ENCODE measurements at places on chromosomes 3 and 15.

GRCh38 chr3:10846657-10846975 lies 30.6 kb downstream of the SLC6A11 start:
- DNase-seq, result no peak

DNA sequence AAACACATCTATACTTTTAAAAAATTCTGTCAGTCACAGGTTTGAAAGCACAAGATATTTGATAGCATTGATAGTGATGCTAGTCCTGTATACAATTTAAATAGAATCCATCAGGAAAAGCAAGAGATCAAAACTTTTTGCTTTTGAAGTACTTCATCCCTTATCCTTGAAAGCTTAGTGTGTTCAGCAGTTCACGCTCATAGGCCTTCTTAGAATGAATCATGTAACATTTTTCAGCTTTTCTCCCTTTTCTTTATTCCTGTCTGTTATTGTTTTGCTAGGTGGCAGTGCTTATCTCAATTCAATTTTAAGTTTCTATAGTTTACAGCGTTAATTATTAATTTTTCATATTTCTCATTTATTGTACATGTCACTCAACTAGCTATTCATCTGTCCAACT lies 69.1 kb downstream of the FGF7 start:
- DNase-seq, result no peak

GRCh38 chr3:112333002-112333380 lies at the start of gene CD200:
CD200 (plus strand) TSS chr3:112333156; CDS start chr3:112333213, 57 bp downstream.
- DNase-seq, result peak; percentile 87

DNA sequence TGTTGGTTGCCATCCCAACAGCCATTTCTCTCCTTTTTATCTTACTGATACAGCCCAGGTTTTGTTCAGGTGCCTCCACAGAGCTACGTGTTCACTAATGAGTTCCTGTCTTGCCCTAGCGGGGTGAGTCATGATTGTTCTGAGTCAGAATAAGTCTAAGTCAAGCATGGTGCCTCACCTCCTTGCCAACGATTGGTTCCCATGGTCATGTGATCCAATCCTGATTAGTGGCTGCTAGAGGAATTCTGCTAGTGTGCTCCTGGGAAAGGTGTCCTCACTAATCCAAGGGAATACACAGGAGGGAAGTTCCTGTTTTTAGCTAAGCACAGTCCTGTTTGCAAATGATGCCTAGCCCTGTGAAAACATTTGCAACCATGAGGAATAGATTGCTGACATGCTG lies 99.8 kb downstream of the NSUN3 start:
- no peak for DNase-seq

DNA sequence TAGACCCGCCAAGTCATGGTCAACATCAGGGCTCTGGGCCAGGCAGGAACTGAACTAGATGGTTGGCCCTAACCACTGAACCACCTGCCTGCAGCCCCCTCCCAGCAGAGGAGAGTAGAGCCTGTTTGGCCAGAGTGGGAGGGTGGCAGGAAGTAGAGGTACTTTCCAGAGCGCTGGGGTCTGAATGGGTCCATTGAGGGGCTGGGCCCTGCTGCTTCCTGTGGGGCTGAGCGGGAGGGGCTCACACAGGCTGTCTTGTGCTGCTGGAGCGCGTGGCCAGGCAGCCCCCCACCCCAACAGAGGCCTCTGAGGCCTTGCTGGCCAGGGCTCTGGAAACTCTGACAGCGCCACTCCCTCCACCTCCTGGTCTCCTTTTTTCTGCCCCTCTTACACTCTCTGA lies 17.4 kb downstream of the CSPG4 start:
- no peak for DNase-seq

DNA sequence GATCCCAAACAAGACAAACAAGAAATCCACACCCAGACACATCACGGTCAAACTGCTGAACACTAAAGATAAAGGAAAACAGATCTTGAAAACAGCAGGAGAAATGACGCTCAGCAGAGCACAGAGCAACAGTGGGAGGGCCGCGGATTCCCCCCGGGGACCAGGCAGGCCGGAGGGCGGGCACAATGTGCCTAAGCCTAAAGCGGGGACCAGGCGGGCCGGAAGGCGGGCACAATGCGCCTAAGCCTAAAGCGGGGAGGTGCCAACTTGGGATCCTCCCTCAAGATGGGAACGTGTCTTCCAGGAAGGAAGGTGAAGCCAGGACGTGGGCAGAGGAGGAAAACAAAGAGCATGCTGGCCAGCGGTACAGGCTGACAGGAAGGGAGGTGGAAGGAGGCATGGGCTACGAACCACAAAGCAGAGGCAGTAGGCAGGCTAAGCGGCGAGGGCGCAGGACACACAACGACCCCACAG lies 31.1 kb downstream of the CYFIP1 start:
- DNase-seq, result peak; percentile 72

- DNase-seq, result peak; percentile 28
Observed at GRCh38 chr3:12750223-12750622, 8.8 kb downstream of the TMEM40 start.

DNA sequence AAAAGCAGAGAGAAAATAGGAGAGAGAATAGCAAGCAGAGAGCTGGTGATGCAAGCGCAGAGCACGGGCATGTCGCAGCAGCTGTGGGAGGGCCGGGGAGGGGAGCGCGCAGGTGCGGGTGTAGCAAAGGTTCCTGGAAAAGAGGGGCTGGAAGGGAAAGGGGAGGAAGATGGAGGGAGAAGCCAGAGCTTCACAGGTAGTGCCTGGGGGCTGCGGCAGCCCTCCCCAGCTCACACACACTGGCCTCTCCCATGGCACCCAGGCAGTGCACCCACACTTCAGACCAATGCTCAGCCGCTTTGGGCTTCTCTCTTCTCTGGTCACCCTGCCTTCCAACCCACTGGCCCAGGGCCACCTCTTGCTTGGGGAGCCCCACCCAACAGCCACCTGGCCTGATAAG lies 72.1 kb downstream of the ADAMTS7 start:
- DNase-seq, result no peak

DNA sequence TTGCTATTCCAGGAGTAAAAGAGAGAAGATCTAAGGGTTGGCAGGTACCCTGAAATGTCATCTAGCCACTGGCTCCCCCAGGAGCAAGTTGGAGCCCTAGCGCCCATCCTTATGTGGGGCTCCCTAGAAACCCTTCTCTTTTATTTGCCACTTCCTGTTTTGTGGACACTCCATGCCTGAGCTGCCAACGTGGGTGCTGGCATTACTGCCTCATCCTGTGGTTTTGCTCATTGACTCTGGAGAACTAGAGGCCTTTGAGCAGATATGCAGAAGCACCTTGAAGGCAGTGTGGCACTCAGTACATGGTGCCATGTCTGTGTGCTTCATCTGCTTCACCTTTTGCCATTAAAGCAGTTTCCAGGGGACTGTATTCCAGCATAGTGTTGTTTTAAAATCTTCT lies 8.1 kb downstream of the EDEM1 start:
- no peak for DNase-seq

All from NCI-H2171 (cell line).